ENCODE measurements at places on chromosomes 7 and 10.
A peak's percentile ranks its signal among the peaks of the same experiment; 100 is the strongest.

DNA sequence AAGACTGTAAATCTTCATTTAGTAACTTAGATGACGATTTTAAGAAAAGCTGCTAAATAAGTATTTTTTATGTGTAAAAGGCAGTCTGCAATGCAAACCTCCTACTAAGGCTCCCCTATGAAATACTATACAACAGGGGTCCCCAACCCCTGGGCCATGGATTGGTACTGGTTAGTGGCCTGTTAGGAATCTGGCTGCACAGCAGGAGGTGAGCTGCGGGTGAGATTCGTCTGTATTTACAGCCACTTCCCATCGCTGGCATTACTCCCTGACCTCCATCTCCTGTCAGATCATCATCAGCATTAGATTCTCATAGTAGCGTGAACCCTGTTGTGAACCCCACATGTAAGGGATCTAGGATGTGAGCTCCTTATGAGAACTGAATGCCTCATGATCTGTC is 580.4 kb downstream of the MAGI2 start:
- no peak for DNase-seq

DNA sequence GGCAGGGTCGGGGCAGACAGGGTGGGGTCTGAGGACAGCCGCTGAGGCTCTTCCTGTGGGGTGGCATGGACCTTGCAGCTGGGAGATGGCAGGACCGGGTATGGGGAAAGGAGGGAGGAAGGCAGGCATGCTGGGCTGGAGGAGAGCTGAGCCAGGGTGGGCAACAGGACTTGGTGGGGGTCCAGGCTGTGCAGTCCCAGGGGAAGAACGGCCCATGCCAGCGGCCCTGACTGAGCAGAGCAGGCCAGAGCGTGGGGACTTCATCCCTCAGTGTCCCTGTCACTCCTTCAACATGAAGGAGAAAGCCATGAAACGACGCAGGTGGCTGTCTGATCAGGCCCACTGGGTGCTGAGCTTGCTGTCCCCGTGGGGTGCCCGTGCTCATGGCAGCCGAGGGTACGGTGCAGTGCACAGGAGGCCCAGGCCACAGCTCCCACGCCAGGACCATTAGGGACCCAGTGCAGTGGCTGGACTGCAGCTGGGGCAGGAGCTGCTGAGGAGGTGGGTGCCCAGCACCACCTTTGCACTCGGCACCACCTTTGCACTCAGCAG is 519.6 kb downstream of the PTPRN2 start:
- DNase-seq: no peak

GRCh38 chr10:108360187-108360586 is 1195.7 kb upstream of the SORCS1 start:
- no peak for DNase-seq

DNA sequence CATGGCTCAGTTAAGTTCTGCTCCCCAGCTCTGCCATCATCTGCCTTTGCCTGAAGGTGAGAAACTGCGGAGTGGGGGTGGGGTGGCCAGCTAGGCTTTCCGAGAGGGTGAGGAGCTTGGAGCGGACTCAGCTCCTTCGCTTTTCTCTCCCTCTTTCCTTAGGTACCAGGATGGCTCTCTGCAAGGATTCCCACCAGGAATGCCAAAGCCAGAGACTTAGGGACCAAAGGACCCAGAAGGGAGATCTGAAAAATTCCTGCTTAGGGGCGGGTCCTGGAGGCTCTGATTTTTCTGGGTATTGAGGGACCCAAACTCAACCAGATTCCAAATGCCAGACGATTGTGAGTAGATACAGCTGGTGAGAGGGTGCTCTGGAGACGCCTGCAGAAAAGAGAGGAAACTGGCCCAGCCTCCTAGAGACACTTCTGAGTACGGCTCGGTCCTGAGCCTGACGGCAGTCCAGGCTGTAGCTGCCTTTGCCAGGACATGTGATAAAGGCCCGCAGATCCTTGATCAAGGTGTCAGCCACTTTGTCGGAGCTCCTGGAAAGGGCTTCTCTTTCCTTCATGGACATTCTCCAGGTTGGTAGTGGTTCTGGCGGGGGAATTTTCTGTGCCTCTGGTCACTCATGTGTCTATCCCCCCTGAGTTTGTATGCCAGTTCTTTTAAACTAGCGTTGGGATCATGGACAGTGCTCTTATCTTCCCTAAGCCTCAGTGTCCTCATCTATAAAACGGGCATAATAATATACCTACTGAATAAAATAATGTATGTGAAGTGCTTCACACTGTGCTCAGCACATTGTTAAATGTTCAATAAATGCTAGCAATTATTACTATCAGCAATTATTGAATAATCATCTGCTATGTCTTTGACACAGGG is 42.5 kb upstream of the BTRC start:
- no peak for DNase-seq

DNA sequence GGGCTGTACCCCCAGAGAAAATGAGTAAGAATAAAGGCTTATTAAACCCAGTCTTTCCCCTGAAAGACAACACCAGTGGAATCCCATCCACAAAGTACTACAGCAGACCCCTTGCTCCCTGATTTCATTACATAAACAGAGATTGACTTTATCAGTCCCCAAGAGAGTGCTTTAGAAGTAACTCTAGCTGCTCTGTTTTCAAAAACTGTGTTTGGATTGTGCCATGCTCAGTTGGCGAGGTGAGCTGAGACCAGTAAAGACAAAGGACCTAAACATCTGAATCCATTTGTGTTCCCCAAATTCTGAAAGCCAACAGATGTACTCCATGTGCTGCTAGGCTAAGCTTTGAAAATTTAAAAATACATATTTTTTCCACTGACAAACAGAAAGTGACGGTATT is 127.0 kb downstream of the ATE1 start:
- DNase-seq: no peak

GRCh38 chr7:30445770-30446169 is 32.8 kb downstream of the NOD1 start:
- peak; percentile 74 for DNase-seq

DNA sequence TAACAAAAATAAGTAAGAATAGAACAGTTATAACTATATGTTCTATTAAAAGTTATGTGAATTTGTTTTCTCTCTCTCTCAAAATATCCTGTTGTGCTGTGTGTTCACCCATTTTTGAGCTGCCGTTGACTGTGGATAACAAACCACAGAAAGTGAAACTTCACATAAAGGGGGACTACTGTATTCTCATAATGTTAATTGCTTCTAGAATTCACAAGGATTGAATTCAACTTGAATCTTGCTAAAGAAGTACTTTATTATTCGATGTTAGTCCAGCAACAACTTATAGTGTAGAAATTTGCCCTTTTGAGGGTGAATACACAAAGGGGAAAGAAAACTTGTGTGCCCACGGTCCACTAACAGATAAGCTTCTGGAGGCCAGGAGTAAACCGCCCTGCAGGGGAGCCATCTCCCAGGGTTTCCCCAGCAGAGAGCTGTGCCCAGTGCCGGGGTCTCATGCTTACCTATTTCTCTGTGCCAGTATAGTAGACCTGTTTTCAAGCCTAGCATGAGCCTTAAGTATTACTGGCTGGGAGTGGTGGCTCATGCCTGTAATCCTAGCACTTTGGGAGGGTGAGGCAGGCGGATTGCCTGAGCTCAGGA is 87.1 kb downstream of the KAT6B start:
- DNase-seq: no peak

GRCh38 chr10:116272440-116273283 is at the start of gene GFRA1:
Gene GFRA1 (minus strand): TSS chr10:116273206. CDS start chr10:116272029, 1,177 bp downstream.
- no peak for DNase-seq

- DNase-seq: no peak
Measured at GRCh38 chr10:44240584-44241205, 144.2 kb downstream of the CXCL12 start.
